IPS DF 19.7 (cell line): ENCODE measurements at places on chromosomes 16 and 17.

DNA sequence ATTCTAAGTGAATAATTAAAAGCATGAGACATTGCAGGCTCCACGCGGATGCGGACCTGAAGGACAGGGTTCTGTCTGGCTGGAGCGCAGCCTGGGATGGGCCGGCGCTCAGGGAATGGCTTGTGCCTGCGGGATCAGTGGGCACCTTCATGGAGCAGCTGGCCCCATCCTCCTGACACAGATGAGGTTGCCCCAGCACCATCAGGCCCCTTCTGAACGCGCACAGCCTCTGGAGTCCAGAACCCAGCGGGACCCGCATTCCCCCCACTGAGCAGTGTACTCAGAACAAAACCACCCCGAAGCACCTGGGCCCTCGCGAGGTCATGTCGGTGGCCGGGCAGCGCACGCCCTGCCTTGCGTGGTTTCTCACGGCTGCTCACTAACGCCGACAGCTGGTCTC, 70.5 kb upstream of the CHMP6 start:
- no peak for DNase-seq

GRCh38 chr16:20862162-20862960, 37.8 kb downstream of the DCUN1D3 start:
- DNase-seq: no peak

GRCh38 chr16:29808219-29808900, 2.0 kb downstream of the MAZ start:
- no peak for DNase-seq

GRCh38 chr17:66935717-66936116, 28.8 kb upstream of the CACNG4 start:
- DNase-seq: no peak

DNA sequence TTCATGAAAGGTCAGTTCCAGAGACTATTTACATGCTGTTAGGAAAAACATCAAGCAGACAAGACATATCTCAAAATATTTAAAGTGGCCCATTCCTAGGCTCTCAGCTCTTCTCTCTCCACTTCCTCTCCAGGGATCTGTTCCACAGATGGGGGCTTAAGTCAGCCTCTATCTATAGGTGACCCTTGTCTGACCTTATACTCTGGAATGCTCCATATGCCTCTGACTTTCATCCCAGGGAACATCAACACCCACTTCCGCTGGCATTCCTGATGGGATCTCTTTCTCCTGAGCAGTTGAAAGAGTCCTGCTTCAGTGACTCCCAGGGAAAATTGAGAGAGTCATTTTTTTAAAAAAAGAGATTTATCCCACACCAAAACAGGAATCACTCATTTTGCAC, 11.5 kb upstream of the WIPI1 start:
- DNase-seq: no peak

- DNase-seq: no peak
These were observed 33.8 kb upstream of the CLEC18A start for GRCh38 chr16:69917311-69917710.

GRCh38 chr16:10806698-10807097, 11.9 kb downstream of the TVP23A start:
- DNase-seq: no peak

DNA sequence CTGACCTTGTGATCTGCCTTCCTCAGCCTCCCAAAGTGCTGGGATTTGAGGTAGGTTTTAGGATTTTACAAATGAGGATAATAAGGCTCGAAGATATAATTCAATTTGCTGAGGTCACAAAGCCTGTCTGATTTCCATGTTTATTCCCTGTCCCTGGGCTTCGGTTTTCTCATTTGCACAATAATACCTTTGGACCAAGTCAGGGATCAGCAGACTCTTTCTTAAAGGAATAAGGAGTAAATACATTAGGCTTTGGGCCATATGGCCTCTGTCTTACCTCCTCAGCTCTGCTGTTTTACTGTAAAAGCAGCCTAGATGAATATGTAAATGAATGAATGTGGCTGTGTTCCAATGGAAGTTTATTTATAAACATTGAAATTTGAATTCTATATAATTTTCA, 442.8 kb downstream of the HS3ST4 start:
- no peak for DNase-seq

DNA sequence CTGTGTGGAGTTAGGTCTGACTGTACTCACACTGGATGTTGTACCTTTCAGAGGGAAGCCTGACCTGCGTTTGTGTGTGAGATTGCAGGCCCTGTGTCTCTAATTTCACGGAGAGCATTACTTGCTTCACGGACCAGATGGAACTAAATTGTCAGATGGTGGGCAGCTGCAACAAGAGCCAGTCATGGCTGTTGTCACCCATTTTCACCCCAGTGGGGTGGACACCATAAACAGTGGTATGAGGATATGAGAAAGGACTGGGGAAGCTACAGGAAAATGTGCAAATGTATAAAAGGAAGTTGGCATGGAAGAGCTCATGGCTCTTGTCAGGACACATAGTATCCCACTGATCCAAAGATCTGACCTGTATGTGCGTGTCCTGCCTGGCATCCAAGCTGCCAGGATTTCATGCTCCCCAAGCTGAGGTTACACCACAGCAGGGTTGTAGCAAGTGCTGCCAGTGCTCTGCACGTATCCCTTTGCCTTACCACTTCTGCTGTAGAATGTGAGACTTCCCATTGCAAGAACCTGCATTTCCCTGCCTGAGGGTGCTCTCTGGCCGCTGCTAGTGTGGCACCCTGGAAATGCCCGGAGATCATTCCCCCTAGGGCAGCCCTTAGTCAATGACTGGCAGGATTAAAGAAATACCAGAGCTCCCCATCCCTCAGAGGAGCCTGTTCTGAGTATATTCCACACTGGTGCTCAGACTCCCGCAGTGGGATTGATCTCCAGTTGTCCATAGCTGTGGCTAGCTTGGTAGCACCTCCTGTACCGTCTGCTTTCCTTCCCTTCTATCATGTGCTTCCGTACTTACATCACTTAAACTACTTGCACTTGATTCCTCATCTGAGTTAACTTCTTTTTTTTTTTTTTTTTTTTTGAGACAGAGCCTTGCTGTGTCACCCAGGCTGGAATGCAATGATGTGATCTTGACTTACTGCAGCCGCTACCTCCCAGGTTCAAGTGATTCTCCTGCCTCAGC, 70.4 kb upstream of the TANC2 start:
- no peak for DNase-seq

DNA sequence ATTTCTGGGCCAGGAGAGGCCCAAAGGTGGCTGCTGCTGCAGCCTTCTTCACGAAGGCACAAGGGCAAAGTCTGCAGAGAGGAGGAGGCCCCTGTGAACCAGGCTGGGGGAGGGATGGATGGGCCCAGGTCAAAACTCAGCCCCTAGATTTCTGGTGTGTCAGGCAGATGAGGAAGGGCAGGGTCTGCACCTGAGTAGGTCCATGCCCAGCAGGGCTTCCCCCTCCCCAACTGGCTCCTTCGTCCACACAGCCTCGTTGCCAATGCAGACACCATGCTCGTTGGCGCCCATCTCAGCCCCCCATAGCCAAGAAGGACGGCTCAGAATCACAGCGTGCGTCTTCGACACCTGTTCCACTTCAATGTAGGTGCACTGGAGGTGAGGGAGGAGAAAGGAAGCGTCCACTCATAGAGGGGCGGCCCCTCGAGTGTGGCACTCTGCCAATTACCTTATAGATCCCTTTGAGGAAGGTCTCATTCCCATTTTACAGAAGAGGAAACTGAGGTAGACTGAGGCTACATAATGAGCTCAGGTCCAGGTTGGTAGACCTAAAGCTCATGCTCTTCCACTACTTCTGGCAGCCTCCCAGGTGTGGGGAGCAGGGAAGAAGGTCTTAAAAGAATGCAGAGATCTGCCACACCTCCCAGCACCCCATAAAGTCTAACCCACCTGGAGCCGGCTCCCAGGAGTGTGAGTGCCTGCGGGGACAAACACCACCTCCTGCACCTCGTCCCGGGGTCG, 902 bp downstream of the SCRN2 start:
- DNase-seq: no peak

- DNase-seq: no peak
These were observed 123.4 kb upstream of the CACNG3 start for GRCh38 chr16:24132797-24133155.

GRCh38 chr17:17926840-17927449, 45.3 kb downstream of the TOM1L2 start:
- DNase-seq: no peak

DNA sequence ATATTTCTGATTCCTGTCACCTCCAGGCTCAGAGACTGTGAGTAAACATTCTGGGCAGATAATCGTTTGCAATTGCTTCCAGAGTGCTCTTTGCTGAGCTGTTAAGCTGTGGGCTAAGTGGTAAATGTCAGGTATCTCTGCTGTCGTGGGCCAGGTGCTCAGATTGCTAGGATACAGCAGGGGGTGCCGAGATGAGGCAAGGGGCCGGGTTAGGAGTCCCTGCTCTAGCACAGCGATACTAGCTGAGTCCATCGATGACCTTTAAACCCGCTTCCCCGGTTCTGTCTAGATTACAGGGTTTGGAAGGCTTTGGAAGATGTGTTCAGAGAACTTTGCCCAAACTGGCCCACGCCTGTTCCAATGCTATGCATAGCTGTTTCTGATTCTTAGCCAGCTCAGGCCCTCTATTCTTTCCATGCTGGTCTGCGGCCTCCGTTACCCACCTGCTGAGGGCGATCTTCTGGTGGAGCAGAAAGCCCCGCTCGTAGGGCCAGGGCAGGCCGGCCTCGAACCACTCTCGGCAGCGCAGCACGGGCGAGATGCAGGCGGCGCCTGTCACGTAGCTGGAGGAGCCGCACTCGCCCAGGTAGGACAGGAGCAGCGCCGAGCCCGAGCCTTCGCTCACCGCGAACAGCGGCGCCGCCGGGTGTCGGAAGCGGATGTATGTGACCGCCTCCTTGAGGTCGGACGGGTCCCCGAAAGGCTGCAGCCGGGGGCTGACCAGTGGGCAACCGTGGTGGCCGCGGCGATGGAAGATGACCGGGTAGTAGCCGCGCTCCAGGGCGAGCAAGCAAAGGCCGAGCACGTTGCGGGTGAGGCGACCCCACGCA, 979 bp downstream of the ABHD15 start:
- DNase-seq: no peak

DNA sequence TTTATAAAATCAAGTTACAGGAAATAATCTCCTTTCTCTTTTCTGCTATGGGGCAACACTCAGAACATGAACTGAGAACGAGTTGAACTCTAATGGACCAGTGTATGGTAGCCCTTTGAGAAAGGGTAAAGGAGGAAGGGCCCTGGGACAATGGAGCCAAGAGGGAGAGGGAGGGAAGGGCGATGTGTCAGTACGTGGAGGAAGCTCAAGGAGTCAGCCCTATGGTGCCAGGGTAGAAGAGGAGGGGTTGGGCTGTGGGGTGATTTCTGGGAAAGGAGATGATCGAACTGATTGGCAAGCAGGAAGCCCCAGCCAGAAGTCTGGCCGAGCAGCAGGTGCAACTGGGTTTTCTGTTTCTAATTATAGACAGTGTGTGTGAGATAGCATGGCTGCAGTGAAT, 4.3 kb upstream of the WIPI1 start:
- no peak for DNase-seq

DNA sequence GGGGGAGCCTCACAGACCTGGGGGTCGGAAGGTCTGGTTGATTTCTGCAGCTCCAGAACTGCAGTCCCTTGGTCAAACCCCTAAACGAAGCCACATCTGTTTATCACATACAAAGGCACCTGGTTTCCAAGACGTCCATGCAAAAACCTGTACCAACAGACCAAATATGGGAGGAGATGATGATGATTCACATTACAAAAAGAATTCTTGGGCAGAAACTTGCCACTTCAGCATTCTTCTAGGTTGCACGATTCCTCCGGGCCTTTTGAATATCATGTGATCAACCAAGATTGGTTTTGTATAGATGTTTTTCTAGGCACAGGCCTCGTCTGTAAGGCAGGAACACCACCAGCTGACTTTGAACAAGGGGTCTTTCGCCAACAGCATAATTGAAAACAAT, 466.3 kb downstream of the SOX9 start:
- DNase-seq: no peak

DNA sequence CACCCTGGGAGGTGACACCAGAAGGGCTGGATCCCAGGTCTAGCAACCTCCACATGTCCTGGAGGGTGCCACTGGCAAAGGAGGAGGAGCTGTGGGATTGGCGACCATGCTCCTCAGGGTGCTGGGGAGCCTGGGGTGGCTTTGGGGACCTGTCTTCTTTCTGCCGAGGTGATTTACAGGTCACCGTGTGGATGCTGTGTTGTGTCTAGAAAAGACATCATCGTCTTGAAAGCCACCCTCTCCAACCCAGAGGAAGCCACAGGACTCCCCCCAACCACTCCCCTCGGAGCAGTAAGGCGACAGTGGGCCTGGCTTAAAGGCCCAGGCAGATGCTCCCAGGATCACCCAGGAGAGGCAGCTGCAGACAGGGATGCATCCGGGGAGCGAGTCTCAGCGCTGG, 29.7 kb upstream of the FASN start:
- DNase-seq: no peak
